Naive thymus-derived CD8-positive, alpha-beta T cell (primary cell): ENCODE measurements at places on chromosomes 16 and 17.

DNA sequence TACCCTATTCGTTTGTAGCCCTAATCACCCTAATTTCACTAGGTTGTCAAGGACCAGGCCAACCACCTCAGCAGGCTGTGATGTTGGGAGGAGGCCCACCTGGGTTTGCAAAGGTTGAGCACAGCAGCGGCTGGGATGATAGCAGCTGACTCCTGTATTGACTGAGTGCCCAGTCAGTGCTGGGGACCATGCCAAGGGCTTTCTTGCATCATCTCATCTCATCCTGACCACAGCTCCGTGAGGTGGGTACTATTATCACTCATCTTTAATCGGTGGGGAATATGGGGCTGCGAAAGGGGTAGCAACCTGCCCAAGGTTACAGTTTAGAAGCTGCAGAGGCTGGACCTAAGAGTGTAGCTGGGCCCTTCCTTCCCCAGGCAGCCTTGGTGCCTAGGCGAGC, 11.7 kb downstream of the ATPAF2 start:
- no peak for DNase-seq
- no peaks in the 10 kb centered on the region for H3K36me3 ChIP-seq
- no peaks in the 10 kb centered on the region for H3K27me3 ChIP-seq
- no peak overlapping the region for H3K4me3 ChIP-seq
- no peak overlapping the region for H3K27ac ChIP-seq

- H3K27me3 ChIP-seq = no peaks in the 10 kb centered on the region
- no peaks in the 10 kb centered on the region for H3K36me3 ChIP-seq
Measured at GRCh38 chr17:78534492-78535272, 42.5 kb downstream of the DNAH17 start.

DNA sequence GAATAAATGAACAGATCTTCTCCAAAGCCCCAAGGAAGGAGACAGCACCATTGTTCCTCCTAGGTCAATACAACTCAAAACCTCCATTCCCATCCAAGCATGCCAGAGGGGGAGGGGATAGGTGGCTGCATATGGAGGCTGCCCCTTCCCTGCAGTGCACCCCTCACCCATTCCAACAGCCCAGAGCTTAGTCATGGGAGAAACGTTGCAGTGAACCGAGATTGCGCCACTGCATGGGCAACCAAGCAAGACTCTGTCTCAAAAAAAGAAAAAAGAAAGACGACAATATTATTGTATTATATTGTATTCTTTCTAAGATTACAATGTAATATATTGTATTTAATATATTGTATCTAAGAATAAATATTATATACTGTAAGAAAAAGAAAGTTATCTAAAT, 36.4 kb upstream of the CD300E start:
- H3K4me1 ChIP-seq = peaks cover 5% of the 10 kb centered on the region
- H3K36me3 ChIP-seq = peaks cover 3% of the 10 kb centered on the region
- no peak overlapping the region for H3K4me3 ChIP-seq
- DNase-seq = no peak
- no peak overlapping the region for H3K27ac ChIP-seq

- no peaks in the 10 kb centered on the region for H3K36me3 ChIP-seq
- peak overlapping the region; percentile 59 for H3K4me3 ChIP-seq
- DNase-seq = no peak
Measured at GRCh38 chr17:78883089-78883532, 19.9 kb downstream of the CEP295NL start.

DNA sequence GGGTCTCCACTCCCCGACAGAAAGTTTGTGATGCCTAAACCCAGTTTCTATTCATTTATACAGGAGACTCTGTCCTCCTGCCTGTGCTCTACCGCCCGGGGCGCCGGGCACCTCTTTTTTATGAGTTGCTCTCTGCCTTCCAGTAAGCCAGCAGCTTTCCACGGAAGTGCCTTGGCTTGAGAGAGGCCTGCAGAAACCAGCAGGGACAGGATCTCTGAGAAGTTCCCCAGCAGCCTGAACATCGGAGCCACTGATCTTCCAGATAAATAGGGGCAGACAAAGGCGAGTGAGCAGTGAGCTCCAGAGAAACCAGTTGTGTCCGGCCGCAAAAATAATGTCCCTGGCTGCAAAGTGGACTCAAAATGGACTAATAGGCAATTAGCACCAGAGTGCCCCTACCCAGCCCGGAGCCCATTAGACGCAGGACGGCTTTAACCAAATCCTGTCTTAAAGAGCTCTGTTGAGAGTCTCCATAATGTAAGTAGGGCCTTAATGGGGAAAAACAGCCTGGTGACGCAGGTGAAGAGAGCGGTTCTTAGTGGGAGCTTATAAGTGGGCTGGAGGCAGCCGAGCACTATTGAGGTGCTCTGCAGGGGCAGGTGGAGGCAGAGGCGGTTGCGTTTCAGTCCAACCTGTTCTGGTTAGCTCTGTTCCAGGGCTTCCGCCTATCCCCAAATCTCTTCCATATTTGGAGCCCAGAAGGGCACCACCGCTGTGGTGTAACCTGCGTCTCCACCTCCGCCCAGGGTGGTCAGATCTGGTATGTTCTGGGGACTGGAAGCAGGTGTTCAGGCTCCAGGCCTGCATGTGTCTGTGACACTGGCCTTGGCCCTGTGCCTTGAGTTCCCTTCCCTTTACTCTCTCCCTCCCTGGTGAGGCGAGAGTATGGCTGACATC, 74.1 kb downstream of the NT5M start:
- no peaks in the 10 kb centered on the region for H3K36me3 ChIP-seq
- H3K27me3 ChIP-seq = no peaks in the 10 kb centered on the region
- peaks cover 4% of the 10 kb centered on the region for H3K4me1 ChIP-seq
- H3K4me3 ChIP-seq = no peak overlapping the region
- DNase-seq = no peak

DNA sequence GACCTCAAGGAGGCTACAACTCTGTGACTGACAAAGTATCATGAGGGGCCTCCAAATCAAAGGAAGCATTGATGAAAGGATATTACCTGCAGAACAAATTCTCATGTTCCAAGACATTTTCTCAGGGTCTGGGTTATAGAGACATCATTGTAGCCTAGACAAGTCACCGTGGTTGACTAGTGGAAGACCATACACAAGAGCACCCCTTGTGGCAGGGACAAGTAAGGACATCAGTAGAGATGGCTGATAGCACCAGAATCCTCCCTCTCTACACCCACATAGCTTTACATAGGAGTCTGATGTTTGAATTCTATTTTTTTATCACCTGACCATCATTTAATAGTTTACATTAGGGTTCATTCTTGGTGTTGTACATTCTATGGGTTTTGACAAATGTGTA, 32.5 kb upstream of the CDH8 start:
- H3K27ac ChIP-seq = no peak overlapping the region
- no peak for DNase-seq
- H3K36me3 ChIP-seq = no peaks in the 10 kb centered on the region
- no peaks in the 10 kb centered on the region for H3K27me3 ChIP-seq
- H3K4me3 ChIP-seq = no peak overlapping the region

GRCh38 chr17:12415031-12415430, 250.7 kb upstream of the MYOCD start:
- peaks cover 5% of the 10 kb centered on the region for H3K36me3 ChIP-seq
- DNase-seq = no peak
- H3K27ac ChIP-seq = no peak overlapping the region
- H3K27me3 ChIP-seq = peaks cover 4% of the 10 kb centered on the region
- H3K4me1 ChIP-seq = no peaks in the 10 kb centered on the region
- no peak overlapping the region for H3K4me3 ChIP-seq

DNA sequence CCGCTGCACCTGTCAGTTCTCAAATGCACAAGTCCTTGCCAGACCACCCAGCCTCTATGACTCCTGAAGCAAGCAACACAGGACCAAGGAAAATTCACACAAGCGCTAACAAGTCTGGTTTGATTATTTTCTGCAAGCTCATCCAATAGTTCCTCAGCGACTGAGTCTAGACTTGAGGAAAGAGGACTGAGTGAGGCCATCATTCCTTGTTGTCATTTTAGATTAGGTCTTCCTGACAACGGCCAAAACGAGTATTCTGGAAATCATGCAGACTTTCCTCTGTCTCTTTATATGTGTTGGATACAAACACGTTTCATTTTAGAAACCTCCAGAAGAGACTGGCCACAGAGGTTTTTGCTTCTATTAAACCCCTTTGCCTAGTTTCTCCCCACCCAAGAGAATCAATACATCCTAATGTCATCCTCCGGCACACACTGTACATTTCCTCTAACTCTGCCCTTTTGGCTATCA, 561 bp downstream of the CCDC47 start:
- H3K27ac ChIP-seq = peak overlapping the region; percentile 99
- H3K4me3 ChIP-seq = peak overlapping the region; percentile 99
- DNase-seq = no peak

GRCh38 chr16:72270531-72270930, 98.6 kb upstream of the PMFBP1 start:
- no peaks in the 10 kb centered on the region for H3K27me3 ChIP-seq
- H3K4me3 ChIP-seq = no peak overlapping the region
- H3K4me1 ChIP-seq = no peaks in the 10 kb centered on the region
- DNase-seq = no peak

DNA sequence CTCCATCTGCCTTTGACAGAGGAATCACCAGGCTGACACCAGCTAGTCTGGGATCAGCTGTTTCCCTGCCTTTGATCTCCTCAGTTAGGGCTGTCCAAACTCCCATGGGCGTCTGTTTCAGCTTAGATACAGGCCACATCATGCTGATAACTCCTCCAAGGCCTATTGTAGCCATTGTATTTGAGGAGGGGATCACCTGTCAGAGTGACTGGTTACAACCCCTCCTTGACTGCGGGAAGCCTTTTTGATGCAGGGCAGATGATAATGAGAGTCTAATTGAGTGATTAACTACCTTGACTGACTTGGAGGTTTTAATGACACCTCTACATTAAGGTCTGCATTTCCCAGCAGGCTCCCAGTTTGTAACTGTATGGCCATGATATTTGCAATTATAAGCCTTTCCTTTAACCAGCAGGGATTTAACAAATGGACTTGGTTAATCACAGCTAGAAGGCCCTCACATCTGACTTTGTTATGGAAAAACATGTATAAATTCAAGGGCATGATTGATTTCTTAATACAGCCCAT, 863.5 kb downstream of the KCNJ2 start:
- H3K36me3 ChIP-seq = no peaks in the 10 kb centered on the region
- no peak overlapping the region for H3K4me3 ChIP-seq
- H3K27me3 ChIP-seq = peaks cover 3% of the 10 kb centered on the region
- no peaks in the 10 kb centered on the region for H3K4me1 ChIP-seq

DNA sequence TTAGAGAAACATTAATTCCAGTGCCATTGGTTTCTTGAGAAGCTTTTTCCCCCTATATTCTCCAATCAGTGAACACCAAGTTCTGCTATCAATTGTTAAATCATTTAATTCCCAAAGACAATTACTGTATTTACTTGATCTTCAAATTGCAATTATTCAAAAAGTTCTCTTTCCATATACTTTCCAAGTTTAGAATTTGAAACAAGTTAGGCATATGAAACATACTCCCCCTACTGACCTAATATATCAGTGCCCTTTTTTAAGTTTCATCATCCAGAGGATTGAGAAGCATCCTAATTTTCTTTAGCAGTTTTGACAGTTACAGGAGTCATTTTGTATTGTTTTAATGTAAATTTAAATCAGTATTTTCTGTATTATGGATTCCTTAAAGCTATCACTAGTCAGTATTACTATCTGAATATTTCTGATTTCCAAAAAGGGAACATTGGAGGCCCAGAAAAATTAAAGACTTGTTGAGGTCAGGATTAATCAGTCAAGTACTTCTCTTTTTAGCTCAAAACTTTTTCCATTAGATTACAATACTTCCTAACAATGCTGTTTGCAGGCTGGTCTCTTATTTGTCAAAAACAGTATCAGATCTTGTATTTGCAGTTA, 16.3 kb downstream of the MEIOC start:
- H3K4me1 ChIP-seq = no peaks in the 10 kb centered on the region
- H3K27ac ChIP-seq = no peak overlapping the region
- DNase-seq = no peak
- no peaks in the 10 kb centered on the region for H3K27me3 ChIP-seq
- no peak overlapping the region for H3K4me3 ChIP-seq

DNA sequence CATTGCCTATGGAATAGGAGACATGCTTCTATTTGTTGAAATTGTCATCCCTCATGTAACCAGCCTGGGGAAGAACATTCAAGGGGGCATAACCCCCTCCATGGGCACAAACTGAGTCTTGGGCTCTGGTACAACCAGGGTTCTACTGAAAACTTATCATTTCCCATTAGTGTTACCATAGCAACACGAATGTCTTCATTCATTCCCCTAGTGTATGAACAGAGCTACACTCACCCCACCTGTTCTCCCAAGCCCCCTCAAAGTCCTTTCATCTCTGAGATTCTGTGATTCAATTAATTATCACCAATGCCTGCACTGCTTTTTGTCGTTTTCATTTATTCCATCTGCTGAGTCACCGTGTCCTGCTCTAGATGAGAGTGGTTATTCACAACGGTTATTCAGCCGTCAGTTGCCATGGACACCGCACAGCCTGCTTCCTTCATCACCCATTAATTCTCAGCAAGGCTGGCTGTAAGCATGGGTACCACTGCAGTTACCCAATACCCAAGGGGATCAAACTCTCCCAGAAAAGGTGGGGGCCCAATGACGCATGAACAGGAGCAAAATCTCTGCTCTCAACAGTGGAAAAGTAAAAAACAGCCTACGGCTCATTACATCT, 1.6 kb upstream of the GAST start:
- no peaks in the 10 kb centered on the region for H3K36me3 ChIP-seq
- H3K27ac ChIP-seq = no peak overlapping the region
- no peak for DNase-seq
- H3K27me3 ChIP-seq = peaks cover 9% of the 10 kb centered on the region

- H3K4me1 ChIP-seq = no peaks in the 10 kb centered on the region
- H3K27ac ChIP-seq = no peak overlapping the region
- H3K36me3 ChIP-seq = no peaks in the 10 kb centered on the region
- no peak for DNase-seq
- H3K4me3 ChIP-seq = no peak overlapping the region
- H3K27me3 ChIP-seq = no peaks in the 10 kb centered on the region
Measured at GRCh38 chr16:79862601-79863000, 262.1 kb upstream of the MAF start.

GRCh38 chr16:82404586-82405315, 222.0 kb upstream of the CDH13 start:
- no peak for DNase-seq
- no peak overlapping the region for H3K4me3 ChIP-seq
- no peaks in the 10 kb centered on the region for H3K4me1 ChIP-seq
- no peak overlapping the region for H3K27ac ChIP-seq
- H3K27me3 ChIP-seq = peaks cover 35% of the 10 kb centered on the region

- no peak overlapping the region for H3K4me3 ChIP-seq
- no peak for DNase-seq
- H3K4me1 ChIP-seq = peaks cover 8% of the 10 kb centered on the region
- H3K27me3 ChIP-seq = no peaks in the 10 kb centered on the region
Measured at GRCh38 chr17:8825802-8826201, 26.6 kb upstream of the MFSD6L start.

GRCh38 chr17:1273492-1274244, 3.4 kb downstream of the BHLHA9 start:
- no peak overlapping the region for H3K4me3 ChIP-seq
- no peak for DNase-seq
- no peaks in the 10 kb centered on the region for H3K36me3 ChIP-seq
- H3K27me3 ChIP-seq = peaks cover 12% of the 10 kb centered on the region
- H3K4me1 ChIP-seq = peaks cover 23% of the 10 kb centered on the region
- H3K27ac ChIP-seq = no peak overlapping the region

- no peaks in the 10 kb centered on the region for H3K27me3 ChIP-seq
- no peak for DNase-seq
- H3K4me1 ChIP-seq = peaks cover 22% of the 10 kb centered on the region
- peaks cover 3% of the 10 kb centered on the region for H3K36me3 ChIP-seq
- H3K27ac ChIP-seq = no peak overlapping the region
Measured at GRCh38 chr16:31464781-31465260, 5.5 kb downstream of the ARMC5 start.

- DNase-seq = no peak
- H3K27me3 ChIP-seq = no peaks in the 10 kb centered on the region
- H3K4me3 ChIP-seq = no peak overlapping the region
- peaks cover 2% of the 10 kb centered on the region for H3K4me1 ChIP-seq
- H3K27ac ChIP-seq = no peak overlapping the region
- H3K36me3 ChIP-seq = no peaks in the 10 kb centered on the region
Measured at GRCh38 chr17:1590029-1590746, 27.6 kb upstream of the PITPNA start.
